Tibial nerve (tissue), 4 donors: ENCODE measurements at places on chromosomes 4 and X. TPM values are rescaled to one million over a fixed set of nuclear protein-coding genes. Genes with fewer than 3 reads are reported as not detected.
A peak's percentile ranks its signal among the peaks of the same experiment; 100 is the strongest.

- H3K36me3 ChIP-seq = no peaks in the 10 kb centered on the region
- H3K27me3 ChIP-seq = no peaks in the 10 kb centered on the region
- H3K27ac ChIP-seq = peak overlapping the region; percentile 86
Observed at GRCh38 chr4:142404191-142404611, 441.9 kb downstream of the INPP4B start.

DNA sequence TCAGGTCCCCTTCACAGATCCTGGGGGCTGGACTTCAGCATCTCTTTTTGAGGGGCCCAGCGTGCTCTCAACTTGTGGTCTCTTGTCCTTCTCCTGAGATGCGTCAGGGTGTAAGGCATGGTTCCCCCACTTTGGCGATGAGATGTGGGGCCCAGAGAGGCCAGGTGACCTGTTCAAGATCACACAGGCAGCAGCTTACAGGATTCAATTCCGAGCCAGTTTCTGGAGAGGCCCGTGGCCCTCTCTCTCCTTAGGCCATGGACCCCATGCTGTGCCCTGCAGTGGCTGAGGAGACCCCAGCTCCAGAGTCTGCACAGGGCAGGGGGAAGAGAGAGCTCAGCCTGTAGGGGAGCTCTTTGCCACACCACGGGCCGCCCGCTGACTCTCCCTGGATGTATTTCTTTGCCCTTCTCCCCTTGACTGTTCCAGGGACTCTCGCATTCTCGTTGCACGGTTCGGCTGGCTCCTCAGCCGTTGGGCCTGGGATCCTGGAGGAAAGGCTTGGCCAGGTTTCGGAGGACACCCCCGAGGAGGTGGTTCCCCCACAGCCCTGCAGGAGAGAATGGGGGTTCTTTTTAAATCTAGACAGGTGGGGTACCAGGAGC lies 18.6 kb downstream of the NSG1 start:
- no peaks in the 10 kb centered on the region for H3K4me1 ChIP-seq
- DNase-seq = no peak
- H3K27ac ChIP-seq = no peak overlapping the region
- H3K27me3 ChIP-seq = no peaks in the 10 kb centered on the region

DNA sequence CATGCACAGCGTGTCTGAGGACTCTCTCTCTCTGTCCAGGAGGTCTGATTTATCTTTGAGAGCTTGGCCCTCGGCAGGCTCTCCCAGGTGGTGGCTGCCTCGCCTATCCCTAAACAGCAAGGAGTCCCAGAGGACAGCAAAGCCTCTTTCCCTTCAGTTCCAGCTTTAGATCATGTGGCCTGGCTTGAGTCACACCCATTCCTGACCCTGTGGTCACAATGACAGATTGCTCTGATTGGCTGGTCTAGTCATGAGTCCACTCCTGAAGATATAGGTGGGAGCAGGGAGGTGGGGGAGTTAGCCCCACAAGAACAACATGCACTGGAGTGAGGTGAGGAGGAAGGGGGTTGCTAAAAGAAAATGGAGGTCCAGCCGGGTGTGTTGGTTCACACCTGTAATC lies 12.1 kb upstream of the PORCN start:
- no peaks in the 10 kb centered on the region for H3K27me3 ChIP-seq
- H3K4me1 ChIP-seq = no peaks in the 10 kb centered on the region
- no peak overlapping the region for H3K4me3 ChIP-seq
- DNase-seq = no peak
- H3K27ac ChIP-seq = no peak overlapping the region

GRCh38 chr4:162770761-162771490 lies 395.8 kb downstream of the NAF1 start:
- H3K27ac ChIP-seq = no peak overlapping the region
- no peak for DNase-seq
- no peaks in the 10 kb centered on the region for H3K36me3 ChIP-seq
- no peak overlapping the region for H3K4me3 ChIP-seq

The GJB1 gene
- 15.1 TPM for total RNA-seq

The DCAF8L2 gene
- not detected for total RNA-seq
